CD4-positive, alpha-beta T cell (primary cell): ENCODE measurements at places on chromosomes 11 and 22.

GRCh38 chr11:126874276-126874675 lies 126.3 kb downstream of the KIRREL3 start:
- no peak for DNase-seq

DNA sequence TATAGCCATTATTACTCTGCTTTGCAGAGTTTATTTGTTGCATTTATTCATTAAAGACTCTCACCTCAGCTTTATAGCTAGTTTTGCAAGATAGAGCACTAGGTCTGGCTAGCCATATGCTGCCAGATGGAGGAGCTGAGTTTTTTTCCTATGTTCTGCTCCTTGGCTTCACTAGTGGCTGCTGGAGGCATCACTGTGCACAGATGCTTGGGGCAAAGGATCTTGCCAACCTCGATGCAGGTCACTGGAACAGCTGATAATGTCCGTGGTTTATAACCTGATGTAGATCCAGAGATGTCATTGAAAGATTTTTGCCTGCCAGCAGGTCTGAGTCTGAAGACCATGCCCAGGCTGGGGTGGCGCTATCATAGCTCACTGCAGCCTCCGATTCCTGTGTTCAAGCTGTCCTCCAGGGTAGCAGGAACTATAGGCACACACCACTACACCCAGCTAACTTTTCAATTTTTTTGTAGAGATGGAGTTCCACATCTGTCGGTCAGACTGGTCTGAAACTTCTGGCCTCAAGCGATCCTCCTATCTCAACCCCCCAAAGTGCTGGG lies 63.2 kb downstream of the PACS1 start:
- no peak for DNase-seq

- DNase-seq = no peak
Measured at GRCh38 chr11:96124155-96124554, 200.2 kb upstream of the MTMR2 start.

- DNase-seq = no peak
Measured at GRCh38 chr22:28141614-28142013, 222.6 kb upstream of the PITPNB start.

DNA sequence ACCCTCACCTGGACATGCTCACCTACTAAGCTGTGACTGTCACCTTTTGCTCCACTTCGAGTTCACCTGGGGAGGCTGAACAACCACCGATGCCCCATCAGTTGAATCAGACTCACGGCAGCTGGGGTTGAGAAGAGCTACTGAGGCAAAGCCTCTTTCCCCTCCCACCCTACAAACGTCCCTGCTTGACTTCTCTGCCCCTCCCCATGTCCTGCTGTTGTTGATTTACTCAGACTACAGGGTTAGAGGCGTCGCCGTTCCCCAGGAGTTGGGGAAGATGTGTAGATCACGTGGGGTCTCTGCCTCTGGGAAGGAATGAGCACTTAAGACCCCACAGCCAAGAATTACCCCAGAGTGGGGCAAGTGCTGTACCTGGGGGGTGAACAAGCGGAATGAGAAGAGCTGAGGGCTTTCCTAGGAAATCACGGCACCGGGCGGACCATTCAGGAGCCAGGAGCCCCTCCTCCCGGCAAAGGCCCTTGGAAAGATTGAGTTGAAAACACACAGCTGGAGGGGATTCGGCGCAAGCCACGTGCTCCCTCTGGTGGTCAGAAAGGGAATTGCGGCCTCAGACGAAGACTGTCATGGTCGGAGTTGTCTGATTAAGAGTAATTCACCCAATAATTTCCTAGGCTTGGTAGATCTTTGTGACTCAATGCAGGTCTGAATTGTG lies 7.0 kb downstream of the FXYD2 start:
- DNase-seq = peak; percentile 84

- no peak for DNase-seq
Measured at GRCh38 chr11:87290304-87290922, 252.7 kb downstream of the TMEM135 start.

- DNase-seq = peak; percentile 86
Measured at GRCh38 chr22:46563381-46564083, 26.1 kb upstream of the CELSR1 start.

DNA sequence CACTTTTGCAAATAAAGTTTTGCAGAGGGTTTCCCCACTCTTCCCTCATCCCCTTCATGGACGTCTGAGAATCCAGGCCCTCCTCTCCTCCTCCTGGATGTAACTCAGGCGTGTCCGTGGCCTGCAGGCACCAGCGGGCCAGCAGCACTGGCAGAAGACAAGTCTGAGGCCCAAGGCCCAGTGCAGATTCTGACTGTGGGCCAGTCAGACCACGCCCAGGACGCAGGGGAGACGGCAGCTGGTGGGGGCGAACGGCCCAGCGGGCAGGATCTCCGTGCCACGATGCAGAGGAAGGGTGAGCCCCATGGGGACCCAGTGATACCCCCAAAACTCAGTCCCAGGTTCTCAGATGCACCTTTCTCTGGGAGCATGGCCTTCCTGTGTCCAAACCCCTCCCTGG lies 14.4 kb downstream of the TUB start:
- DNase-seq = no peak

DNA sequence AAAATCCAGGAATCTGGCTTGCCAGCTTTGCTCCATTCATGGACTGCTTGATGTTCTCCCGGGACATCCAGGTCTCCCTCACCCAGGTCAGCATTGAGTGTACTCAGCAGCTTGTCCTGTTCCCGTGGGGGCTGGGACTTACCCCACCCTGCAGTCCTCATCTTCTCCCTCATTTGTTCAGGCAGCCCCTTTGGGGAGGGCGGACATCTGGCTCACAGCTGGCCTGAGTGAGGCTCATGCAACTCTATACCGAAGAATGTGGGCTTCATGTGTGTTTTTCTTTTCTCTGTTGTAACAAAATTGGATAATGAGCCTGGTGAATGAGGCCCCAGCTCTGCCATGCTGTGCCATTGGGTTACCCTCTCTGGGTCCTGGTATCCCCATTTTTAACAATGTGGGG lies 227.7 kb upstream of the TENM4 start:
- no peak for DNase-seq

GRCh38 chr11:46308631-46309419 lies 31.4 kb downstream of the CREB3L1 start:
- DNase-seq = peak; percentile 77

DNA sequence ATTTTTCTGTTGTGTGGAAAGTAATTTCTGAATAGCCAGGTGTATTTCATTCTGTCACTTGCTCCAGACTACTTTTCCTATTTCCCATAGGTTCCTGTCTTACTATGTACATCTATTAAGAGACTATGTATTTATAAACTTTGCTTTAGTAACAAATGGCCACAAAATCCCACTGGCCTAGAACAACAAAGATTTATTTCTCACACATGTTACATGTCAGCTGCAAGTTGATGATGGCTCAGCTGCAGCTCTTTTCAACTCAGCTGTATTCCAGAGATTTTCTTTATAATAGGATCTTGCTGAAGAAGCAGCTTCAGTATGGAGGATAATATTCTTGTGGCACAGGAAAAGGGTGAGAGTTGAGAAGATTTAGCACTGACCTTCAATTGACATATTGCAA lies 539.6 kb upstream of the LRRC4C start:
- no peak for DNase-seq

- DNase-seq = no peak
Measured at GRCh38 chr11:69131644-69132300, 24.0 kb upstream of the SMIM38 start.

DNA sequence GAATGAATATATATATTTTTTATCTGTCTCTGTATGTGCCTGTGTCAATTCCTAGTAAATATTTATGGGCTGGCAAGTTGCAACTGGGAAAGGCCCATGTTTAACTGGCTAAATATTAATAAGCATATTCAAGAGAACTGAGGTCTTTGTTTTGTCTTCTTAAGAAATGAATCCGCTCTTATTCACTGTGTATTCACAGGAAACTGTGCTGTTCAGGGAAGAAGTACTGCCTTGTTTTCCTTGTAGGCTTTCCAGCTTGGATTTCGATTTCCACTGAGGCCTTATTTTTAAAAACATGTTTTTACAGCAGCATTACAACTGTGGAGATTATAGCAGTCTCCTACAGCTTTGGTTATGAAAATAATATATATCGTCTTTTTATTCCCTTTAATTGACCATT lies 64.7 kb downstream of the LDLRAD3 start:
- DNase-seq = no peak

GRCh38 chr22:28346308-28346707 lies 333.3 kb downstream of the TTC28 start:
- DNase-seq = no peak

- DNase-seq = no peak
Measured at GRCh38 chr11:24779791-24780190, 282.9 kb downstream of the LUZP2 start.

DNA sequence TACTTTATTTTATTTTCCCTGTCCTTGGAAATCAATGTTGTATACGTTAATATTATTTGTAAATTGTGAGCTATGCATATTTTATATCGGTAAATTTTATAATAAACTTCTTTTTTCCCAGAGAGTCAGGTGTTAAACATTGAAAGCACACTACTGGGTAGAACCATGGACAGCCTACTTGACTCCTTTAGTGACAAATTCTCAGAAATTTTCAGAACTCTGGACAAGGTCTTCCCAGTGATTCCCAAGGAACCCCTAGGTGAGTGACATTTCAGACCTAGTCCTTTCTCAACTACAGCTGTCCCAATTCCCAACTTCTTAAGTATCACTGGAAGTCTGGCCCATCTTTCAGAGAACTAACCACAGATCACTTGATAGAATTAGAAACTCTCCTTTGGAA lies 107.2 kb downstream of the RCN1 start:
- DNase-seq = no peak

DNA sequence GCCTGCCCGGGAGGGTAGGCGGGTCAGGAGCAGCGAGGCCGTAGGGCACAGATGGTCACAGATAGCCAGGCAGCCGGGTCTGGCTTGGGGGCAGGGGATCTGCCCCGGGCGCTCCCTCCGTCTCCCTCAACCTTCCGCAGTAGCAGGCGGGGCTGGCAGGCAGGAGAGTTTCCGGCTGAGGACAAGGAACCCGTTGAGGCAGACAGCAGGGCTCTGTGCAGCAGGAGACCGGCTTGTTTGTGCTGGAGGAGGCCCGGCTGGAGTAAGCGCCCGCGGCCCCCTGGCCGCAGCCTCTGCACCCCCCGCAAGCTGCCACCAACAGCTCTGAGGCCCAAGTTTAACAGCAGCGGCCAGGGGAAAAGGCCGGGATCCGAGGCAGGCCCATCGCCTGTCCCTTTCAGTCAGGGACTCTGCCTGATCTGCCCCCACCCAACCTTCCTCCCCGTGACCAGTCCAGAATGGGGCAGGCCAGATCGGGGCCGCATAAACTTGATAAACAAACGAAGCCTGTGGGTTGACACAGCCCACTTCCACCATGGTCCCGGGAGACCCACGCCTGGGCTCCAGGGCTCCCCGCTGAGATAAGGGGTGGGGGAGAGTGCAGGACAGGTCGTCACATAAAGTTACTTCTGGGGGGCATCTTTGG lies 13.6 kb downstream of the SCARF2 start:
- no peak for DNase-seq

DNA sequence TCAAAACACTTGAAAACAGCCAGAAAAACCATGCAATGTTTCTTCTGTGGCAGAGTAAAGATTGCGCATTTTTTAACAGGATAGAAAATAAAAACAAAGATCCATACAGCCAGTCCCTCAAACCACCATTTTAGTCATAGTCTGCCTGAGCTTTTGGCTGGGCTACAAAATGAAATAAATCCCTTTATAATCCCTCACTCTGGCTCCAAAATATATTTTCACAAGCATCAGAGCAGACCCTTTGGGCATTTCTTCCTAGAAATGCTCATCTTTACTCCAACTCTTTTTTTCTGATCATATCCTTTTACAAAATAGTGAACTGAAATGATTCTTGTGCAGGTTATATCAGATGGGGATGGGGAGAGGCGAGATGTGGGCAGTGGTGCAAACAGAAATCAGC lies 31.8 kb upstream of the LMO2 start:
- no peak for DNase-seq

GRCh38 chr22:35703861-35704584 lies 13.6 kb upstream of the APOL5 start:
- no peak for DNase-seq

DNA sequence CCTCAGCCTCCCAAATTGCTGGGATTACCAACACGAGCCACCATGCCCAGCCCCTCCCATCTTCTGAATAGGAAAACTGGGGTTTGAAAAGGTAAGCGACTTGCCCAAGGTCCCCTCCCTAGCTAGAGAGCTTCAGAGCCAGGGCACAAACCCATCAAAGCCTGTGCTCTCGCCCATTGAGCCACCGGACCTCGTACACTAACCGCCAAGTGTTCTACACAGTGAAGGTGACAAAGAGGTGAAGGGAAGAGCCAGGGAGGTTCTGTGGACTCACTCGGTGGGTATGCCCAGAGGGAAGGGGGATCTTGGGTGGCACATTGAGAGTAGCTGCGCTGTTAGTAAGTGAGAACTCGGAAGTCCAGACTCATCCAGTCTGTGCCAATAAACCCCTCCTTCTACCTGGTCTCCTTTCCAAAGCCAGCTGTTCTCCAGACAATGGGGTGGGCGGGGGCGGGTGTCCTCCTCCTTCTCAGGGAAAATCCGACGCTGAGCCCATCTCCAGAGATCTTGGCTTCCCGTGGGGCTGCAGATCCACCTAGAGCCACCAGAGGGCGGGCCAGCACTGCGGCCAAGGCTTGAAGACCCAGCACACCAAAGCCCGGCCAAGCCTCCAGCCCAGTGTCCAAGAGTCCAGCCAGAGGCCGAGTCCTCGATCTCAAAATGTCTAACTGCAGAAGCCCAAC lies 3.2 kb upstream of the RTN4RL2 start:
- peak; percentile 64 for DNase-seq

- DNase-seq = no peak
Measured at GRCh38 chr11:111846063-111846462, 25.3 kb downstream of the ALG9 start.

GRCh38 chr11:122852074-122852795 lies 13.9 kb downstream of the CRTAM start:
- DNase-seq = peak; percentile 20

GRCh38 chr11:107427569-107428180 lies 29.9 kb downstream of the CWF19L2 start:
- no peak for DNase-seq

GRCh38 chr11:72969894-72970335 lies 155.7 kb downstream of the ATG16L2 start:
- DNase-seq = no peak

DNA sequence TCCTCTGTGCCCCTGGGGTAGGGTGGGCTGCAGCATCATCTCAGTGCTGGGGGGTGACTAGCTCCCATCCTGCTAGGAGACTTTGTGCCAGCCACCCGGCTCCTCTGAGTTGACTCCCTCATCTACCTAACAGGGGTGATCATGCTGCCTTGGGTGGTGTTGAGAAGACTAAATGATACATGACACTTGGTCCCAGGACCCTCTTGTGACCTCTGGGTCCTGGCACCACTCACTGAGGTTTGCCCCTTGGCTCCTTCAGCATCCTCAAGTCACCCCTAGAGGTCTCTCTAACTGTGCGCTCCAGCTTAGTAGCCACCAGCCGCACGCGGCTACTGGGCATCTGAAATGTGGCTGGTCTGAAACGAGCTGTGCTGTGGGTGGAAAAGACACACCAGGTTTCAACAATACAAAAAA lies 72.1 kb downstream of the LRRC32 start:
- DNase-seq = no peak
